NCI-H2081 treated with DMSO at 0.1 percent for 48 hours (cell line): ENCODE measurements at places on chromosomes 12 and 14.

GRCh38 chr12:110355073-110355472 lies 48.4 kb downstream of the ANAPC7 start:
- no peak for DNase-seq

- no peak for DNase-seq
Measured at GRCh38 chr12:75481013-75481705, 604 bp downstream of the GLIPR1 start.

GRCh38 chr12:107144990-107145389 lies 51.6 kb upstream of the CRY1 start:
- no peak for DNase-seq

- DNase-seq = no peak
Measured at GRCh38 chr12:3049611-3050249, 27.4 kb upstream of the TSPAN9 start.

- no peak for DNase-seq
Measured at GRCh38 chr12:107322063-107322462, 228.7 kb upstream of the CRY1 start.

DNA sequence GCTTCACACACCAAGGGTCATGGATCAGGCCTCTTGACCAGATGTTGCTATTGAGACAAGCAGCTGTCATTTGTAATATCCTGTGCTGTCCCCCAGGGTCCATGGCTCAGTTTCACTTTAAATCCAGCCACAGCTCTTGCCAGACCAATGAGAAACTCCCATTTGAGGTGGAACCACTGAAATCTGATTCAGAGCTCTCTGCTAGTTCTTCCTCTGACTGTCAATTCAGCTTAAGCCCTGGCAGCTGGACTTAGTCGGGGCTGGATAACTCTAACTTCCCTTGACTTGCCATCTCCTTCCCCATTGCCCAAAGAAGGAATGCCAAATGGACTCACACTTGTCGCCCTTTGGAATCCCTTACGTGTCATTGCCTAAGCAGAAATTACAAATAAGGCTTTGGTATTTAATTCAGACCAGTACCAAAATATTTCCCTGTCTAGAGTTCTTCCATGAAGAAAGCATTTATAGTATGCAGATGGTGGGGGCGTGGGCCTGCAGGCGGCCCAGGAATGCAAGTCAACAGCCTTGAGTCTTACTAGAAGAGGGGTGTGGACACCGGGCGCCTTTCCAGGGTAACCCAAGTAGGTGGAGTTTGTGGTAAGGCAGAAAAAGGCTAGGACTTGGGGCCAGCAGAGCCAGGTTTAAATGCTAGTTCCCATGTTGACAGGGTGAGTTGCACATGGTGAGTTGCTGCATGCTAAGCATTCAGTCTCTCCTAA lies 96.9 kb upstream of the TMPO start:
- DNase-seq = no peak

- DNase-seq = no peak
Measured at GRCh38 chr12:132803125-132803524, 25.5 kb downstream of the GOLGA3 start.

- no peak for DNase-seq
Measured at GRCh38 chr12:75765170-75766059, 254.0 kb upstream of the KRR1 start.

DNA sequence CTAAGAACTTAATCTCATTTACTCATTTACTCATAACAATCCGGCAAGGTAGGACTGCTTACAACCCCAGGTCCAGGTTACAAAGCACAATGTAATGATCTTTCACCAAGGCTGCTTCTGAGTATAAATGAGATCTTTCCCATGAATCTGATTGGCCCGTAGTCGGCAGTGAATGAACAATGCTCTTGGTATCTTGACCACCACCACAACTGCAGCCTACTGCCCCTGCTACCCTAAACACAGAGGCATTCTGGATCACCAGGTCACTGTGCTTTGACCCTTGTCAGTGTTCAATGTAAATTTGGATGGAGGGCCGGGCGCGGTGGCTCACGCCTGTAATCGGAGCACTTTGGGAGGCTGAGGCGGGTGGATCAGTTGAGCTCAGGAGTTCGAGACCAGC lies 15.9 kb downstream of the FAM181A start:
- no peak for DNase-seq

GRCh38 chr12:30877105-30877875 lies 49.3 kb upstream of the TSPAN11 start:
- no peak for DNase-seq

DNA sequence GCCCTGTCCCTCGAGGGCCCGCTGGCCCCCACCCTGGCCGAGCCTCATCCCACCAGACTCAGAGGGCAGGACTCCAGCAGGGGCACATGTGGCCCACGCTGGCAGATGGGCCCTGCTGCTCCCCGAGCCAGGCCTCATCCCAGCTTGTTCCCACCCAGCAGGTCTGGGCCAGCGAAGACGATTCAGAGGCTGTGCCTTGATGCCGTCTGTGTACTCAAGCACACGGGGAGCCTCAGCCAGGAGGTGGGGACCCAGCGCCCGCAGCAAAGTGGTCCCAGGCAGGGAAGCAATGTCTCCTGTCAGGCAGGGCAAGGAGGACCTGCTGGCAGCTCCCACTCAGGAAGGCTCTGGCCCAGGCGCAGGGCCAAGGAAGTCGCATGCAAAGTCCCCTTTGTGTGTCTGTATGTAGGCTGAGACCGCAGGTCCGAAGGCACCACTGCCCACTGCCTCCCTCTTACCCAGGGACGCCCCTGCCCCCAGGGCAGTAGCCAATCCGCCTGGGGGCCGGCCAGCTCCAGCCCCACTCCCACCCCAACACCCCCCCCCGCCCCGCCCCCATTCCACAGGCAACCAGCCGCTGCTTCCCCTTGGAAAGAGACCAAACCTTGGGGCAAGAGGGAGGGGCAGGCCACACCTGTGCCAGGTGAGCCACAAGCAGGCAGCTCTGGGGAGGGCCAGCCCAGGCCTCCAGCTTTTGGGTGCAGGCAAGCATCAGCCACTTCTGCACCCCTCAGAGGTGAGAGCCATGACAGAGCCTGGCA lies 9.4 kb downstream of the DEGS2 start:
- DNase-seq = no peak

- DNase-seq = no peak
Measured at GRCh38 chr12:34292736-34293625, 270.7 kb downstream of the ALG10 start.

GRCh38 chr12:68043435-68043834 lies 54.2 kb downstream of the IFNG-AS1 start:
- no peak for DNase-seq

GRCh38 chr14:94568186-94568585 lies 6.9 kb downstream of the SERPINA4 start:
- no peak for DNase-seq
